Uterus (tissue), 4 donors: ENCODE measurements at places on chromosomes 16 and 17.
A peak's percentile ranks its signal among the peaks of the same experiment; 100 is the strongest.

GRCh38 chr16:55274391-55274790 lies 49.6 kb upstream of the IRX6 start:
- DNase-seq: no peak

DNA sequence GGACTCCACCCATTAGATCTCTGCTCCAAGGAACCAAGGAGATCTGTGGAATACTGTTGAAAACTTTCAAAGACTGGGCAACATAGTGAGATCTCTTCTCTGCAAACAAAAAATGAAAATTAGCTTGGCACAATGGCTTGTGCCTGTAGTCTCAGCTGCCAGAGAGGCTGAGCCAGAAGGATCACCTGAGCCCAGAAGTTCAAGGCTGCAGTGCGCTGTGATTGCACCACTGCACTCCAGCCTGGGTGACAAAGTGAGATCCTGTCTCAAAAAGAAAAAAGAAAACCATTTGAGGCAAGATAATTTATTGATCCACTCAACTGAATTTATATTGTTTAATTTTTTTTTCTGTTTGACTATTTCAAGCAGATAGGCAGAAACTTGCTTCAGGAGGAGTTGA lies 54.8 kb downstream of the CHD9NB start:
- DNase-seq: no peak

GRCh38 chr16:3832668-3833067 lies 47.8 kb downstream of the CREBBP start:
- DNase-seq: no peak

DNA sequence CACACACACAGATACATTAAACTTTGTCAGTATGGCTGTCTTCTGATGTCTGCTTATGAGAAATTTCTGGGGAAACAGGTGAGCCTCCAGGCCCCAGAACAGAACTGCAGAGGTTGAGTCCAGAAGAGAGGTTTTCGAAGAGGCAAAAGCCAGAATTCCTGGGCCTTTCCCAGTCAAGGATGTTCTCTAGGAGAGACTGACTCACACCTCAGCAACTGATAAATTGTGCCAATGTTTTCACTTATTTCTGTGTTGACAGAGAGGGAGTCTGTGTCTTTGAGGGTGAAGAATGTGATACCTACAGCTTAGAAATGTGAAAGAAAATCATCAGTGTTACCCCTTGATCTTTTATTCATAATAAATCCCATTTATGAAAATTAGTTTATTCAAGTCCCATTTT lies 30.3 kb downstream of the LDHD start:
- DNase-seq: no peak

DNA sequence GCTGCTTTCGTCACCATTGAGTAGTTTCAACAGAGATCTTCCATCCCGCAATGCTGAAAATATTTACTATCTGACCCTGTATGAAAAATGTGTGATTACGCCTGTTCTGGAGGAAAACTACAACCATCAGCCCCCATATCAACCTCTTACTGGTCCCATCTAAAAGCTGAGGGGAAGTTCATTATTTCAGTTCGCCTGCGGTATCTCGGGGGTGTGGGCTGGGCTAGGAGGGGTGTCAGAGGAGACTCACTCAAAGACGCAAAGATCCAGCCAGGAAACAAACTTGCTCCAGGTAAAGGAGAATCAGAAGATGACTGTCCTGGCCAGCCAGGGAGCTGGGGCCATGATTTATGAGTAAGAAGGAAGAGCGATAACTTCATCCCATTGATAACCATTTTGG lies 13.7 kb downstream of the CACNG1 start:
- DNase-seq: no peak

GRCh38 chr17:5220074-5220473 lies 14.6 kb downstream of the SCIMP start:
- no peak for DNase-seq

GRCh38 chr16:49704586-49705155 lies 151.2 kb downstream of the ZNF423 start:
- no peak for DNase-seq

- peak; percentile 59 for DNase-seq
Measured at GRCh38 chr16:381789-382717, at the start of gene PGAP6. Gene PGAP6 (minus strand): TSS chr16:381978. CDS start chr16:381821, 157 bp downstream.
